Bone marrow (tissue), 2 donors: ENCODE measurements at places on chromosomes 4 and X.

DNA sequence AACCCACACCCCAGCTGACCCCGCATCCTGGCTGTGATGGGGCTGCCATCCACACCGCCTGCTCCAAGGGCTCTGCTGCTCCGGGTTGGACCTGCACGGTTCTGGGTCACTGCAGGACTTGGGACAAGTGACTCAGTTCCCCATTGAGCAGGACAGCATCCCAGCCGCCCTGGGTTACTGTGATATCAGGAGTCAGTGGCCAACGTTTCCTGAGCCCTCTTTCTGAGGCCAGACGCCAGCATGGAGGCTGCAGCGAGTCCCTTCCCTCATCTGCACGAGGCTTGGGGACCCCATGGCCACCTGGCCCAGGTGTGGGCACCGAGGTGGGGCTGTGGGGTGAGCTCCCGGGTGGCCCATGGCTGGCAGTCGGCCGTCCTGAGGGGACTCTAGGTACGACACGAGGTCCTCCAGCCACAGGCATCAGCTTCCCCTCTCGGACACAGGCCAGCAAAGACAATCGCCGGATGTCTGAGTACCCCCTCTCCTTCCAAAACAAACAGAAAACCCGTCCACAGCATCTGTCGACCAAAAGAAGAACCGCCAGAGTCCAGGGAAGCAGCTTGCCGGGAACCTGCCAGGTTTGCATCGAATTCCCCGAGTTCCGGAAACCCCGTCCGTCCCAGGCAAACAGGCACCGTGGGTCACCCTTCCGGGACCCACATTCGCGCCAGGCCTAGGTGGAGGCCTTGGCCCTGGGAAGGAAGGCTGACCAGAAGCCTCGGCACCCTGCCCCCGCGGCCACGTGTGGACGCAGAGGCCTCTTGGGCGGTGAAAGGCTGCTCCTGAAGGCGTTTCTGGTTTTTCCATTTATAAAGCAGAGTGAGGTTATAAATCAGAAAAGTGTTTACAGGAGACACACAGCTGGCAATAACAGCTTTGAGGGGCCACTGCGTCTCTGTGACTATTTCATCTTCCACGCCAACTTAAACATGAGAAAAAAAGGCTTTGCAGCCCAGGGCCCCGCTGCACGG lies 136.0 kb downstream of the FAM53A start:
- no peak for DNase-seq

DNA sequence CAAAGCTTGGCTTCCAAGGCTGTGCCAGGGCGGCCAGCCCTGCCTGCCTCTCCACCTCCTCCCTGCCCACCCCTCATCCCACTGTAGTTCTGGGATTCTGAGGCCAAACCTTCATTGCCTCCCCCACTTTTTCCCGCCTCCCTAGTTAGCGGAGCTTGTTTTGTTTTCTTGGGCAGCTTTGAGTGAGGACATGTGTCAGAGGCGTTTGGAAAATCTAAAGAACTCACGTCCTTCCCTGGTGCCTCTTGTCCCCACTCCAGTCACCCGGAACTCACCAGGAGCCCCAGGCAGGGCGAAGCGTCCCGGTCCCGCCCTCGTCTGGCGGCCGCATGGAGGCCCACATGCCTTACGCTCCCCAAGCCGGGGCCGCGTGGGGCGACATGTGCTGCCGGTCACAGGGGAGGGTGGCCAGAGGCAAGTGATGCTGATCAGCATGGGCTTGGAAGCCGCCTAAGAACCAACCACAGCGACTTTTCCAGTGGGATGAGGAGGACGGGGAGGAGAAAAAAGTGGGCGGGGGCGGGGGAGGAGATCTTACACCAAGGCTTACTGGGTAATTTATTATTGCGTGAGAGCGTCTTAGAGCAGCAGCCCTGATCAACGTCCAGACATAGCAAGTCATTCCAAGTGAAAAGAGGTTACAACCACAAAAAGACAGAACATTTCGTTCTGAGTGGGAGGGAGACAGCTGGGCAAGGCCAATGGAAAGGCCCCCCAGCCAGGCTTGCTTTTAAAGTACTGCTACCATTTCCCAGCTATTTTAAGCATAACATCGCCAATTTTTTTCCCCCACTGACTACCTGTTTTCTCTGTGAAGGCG lies 48.5 kb downstream of the PRPS1 start:
- peak; percentile 60 for DNase-seq

DNA sequence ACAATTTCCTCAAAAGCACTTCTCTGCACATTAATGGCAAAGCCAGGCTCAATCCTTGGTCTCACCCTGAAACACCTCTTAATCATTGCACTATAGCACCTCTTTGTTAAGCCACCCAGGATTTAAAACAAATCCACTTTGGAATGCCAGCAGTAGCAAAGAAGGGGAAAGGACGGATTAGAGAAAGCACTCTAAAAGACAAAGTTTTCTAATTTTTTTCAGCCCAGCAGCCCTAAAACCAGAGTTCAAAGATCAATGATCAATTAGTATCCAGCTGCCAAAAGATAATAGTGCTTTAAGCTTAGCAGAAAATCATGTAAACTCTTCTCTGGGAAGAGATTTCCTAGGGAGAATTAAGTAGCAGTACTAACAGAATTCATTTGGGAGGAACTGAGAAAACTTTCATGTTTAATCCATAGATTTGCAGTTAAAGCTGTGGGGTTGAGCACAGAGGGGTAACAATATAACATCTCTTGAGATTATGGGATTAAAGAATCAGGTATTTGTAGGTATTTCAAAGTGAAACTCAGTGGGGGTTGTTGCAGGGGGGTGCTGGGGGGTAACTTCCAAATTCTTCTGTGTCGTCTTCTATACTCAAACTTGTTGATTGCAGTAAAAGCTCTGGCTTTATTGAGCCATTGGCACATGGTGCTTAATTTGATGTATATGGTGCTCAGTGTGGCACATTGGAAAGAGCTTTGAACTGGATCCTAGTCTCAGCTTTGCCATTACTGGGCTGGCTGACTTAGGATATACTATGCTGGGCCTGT lies 61.8 kb downstream of the LRRC66 start:
- no peak for DNase-seq

DNA sequence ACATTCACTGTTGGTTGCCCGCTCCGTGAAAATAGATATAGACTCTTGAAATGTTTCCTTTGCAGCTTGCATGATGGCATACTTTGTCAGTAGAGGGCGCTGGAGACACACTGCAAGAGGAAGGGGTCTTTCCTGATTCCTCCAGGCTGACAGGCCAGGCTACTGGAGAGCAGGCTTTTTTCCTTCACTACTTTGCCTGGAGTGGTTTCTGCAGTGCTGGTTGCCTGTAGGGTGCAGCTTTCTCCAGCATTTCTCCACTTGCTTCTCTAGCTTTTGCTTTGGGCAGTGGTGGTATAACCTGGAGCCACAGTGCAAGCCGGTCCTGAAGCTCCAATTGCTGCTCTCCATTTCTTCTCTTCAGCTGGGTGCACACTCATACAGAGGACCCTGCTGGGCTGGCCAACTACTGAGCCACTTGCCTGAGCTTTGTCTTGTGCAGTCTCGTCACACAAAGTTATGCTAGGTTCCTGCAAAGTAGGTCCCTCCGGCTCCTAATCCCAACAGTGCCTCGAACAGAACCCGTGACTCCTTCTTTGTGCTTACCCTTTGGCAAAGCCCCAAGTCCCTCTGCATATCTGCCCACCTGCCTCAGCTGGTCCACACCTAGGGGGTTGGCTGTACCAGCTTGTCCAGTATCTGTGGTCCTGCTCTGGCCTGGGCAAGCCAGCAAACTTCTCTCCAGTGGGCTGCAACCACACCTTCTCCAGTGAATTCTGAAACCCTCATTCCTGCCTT lies 46.3 kb downstream of the RASSF6 start:
- peak; percentile 42 for DNase-seq

DNA sequence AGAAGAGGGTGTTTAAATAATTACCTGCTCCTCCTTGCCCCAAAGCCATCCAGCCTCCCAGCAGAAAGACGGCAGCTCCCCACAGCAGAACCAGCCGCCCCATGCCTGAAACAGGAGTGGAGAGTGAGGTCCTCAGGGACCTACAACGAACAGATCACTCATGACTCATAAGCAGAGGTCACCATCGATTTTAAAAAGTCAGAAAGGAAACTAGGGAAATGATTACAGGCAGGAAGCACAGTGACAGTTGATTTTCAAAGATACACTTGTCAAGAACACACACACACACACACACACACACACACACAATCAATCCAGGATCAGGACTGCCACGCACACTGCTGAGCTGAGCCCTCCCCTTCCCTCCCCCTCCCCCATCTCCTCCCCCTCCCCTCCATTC lies at the start of gene CRLF2:
TSS of gene CRLF2 (minus strand) at position 118 of the 400 bp plus-strand sequence. CDS start at position 103, 15 bp downstream.
- DNase-seq, result peak; percentile 87

- no peak for DNase-seq
These were observed 489.4 kb downstream of the TECRL start for GRCh38 chr4:63919636-63920365.

GRCh38 chr4:41655177-41655576 lies 93.3 kb downstream of the PHOX2B start:
- DNase-seq, result no peak

DNA sequence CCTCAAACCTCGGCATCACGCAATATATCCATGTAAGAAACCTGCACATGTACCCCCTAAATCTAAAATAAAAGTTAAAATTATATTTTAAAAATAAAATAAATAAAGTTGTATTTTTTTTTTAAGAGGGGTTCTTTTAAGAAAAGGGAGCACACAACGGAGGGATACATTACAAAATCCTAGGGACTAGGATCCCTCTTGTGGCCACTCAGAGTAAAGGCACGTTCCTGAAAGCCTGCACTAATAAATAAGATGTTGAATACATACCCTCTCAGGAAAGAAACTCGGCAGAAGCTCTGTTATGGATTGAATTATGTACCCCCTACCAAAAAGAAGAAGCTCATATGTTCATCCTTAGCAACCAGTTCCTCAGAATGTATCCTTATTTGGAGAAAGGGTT lies 50.9 kb upstream of the PRDX4 start:
- DNase-seq, result no peak

- no peak for DNase-seq
These were observed 2.7 kb downstream of the PDLIM5 start for GRCh38 chr4:94454405-94454804.

- DNase-seq, result no peak
These were observed 6.2 kb upstream of the MOB1B start for GRCh38 chr4:70895811-70896491.

GRCh38 chr4:189802884-189803283 lies 137.8 kb upstream of the FRG1 start:
- no peak for DNase-seq

GRCh38 chr4:44425614-44426208 lies 22.9 kb downstream of the KCTD8 start:
- DNase-seq, result no peak

- DNase-seq, result no peak
These were observed 59.9 kb downstream of the CPZ start for GRCh38 chr4:8652181-8653078.

DNA sequence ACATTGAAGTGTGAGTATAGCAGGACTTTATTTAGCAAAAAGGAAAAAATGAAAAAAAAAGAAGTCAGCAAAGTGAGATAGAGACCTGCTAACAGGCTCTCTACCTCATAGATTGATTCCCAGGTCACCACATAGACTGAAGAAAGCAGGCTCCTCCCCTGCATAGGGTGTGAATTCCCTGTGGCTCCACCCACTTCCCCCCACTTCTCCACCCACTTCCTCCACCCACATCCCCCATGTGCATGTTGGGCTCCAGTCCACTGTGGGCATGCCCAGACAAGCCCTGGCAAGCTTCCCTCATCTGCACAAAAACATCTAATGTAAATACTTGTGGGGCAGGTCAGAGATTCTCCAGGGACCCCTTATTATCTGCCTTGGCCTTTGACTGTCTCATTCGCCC lies 97.8 kb downstream of the TMEM47 start:
- no peak for DNase-seq

GRCh38 chr4:168654848-168655174 lies 158.0 kb downstream of the PALLD start:
- DNase-seq, result no peak

GRCh38 chrX:3142259-3143042 lies 101.2 kb downstream of the ARSF start:
- DNase-seq, result no peak

DNA sequence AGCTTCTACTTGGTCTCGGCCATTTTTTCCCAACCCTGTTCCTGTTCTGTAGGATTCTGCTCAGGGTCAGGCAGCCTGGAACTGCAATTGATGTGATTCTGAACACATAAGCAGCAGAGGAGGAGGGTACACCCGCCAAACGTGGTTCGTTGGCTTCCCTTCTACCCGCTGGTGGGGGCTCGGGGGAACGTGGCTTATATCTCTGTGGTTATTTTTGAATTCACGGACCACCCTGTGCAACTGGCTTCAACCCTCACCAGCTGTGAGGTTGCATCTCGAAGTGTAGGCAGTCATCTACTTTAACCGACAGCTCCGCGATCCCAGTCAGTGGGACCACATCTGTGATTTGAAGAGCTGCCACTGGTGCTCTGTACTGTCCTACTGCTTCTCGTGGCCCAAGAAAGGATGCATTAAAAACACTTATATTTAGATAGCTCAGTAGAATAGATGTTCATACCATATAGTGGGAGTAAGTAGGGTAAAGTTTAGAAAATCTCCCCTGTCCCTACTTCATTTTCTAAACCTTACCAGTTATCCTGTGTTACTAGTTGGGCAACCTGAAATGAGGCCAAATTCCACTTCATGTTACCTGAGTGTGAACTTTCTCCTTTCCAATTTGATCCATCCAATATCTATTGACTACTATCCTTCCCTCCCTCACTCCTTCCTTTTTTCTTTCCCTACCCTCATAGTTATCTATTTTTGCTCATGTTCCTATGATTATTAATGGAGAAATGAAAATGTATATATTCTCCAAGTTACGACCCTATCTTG lies 80.4 kb upstream of the BCOR start:
- DNase-seq, result no peak

DNA sequence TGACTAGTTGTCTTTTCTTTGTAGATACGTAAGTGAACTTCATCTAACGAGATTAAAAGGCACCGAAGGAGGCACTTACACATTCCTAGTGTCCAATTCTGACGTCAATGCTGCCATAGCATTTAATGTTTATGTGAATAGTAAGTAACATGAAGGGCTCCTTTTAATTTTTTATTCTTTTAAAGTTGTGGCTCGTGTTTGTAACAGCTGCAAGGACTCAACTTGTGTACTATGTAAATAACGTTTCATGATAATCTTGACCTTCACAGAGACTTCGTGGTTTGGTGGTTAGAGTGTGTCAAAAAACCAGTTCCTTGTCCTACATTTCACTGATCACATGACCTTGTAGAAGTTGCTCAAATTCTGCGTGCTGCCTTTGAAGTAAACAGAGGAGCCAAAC lies 51.6 kb downstream of the KIT start:
- DNase-seq, result no peak

GRCh38 chr4:158722291-158722916 lies 792 bp downstream of the PPID start:
- DNase-seq, result no peak

- DNase-seq, result no peak
These were observed 46.5 kb upstream of the SOD3 start for GRCh38 chr4:24748758-24749350.

DNA sequence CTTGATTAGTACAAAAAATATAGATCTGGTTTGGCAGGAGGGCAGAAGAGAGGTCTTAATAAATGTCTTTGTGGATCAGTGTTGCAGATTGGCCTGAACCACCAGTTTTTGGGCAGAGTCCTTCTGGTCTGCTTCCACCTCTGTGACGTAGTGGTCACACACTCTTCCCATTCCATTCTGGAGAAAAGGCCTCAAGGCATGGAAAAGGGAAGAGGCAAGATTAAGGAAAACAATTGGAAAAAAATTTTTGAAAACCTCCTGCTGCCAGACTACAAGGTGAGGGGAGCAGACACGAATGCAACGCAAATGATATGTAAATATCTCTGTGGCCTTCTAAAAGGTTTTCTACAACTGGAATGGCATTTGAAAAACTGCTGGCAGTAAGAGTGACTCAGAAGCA lies 24.3 kb upstream of the FAM47C start:
- DNase-seq, result no peak

- no peak for DNase-seq
These were observed 304.7 kb upstream of the TAPT1 start for GRCh38 chr4:16530688-16531635.

GRCh38 chr4:4524364-4524763 lies 17.5 kb downstream of the STX18 start:
- no peak for DNase-seq
